ENCODE measurements at places on chromosomes 1 and 21.

DNA sequence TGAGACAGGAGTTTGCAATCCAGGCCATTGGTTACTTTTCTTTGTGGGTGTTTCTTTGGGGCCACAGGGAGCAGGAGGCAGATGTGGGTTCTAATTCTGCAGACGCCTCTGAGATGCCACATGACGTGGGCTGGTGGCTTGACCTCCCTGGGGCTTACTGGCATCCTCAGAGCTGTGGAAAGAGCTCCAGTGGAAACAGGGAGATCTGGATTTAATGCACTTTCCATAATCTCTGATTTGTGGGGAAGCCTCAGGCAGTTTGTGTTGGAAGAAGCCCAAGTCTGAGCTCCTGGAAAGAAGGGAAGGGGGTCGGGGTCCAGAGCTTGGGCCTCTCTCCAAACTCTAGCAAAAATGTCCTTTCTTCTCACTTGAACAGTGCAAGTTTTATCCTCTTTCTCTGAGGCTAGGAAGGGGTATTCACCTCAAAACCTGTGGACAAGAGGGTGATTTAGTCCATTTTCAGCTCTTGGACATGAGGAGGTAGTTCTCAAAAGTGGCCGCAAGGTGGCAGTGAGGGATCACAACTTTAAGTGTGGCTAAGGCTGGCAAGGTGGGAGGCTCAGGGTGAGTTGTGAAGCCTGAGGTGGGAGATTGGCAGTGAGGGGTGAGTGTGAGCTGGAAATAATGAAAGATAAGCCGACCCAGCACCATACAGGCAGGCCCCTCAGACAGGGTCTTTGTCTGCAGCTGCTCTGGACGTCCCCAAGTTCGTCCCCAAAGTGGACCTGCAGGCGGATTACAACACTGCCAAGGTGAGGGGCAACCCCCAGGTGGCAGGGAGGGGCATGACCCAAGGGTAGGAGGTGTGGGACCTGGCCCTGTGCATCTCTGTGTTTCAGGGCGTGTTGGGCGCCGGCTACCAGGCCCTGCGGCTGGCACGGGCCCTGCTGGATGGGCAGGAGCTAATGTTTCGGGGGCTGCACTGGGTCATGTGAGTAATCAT lies 9.2 kb downstream of the IKBKE start:
- no peak for DNase-seq

DNA sequence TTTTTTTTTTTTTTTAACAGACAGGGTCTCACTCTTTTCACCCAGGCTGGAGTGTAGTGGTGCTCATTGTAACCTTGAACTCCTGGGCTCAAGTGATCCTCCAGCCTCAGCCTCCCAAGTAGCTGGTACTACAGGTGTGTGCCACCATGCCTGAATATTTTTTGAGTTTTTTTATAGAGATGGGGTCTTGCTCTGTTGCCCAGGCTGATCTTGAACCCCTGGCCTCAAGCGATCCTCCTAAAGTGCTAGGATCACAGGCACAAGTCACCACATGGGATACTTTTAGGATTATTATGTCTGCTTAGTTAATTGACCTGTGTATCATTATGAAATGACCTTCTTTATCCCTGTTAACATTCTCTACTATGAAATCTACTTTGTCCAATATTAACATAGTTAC lies 38.0 kb downstream of the RASSF5 start:
- peak; percentile 16 for DNase-seq

GRCh38 chr1:40945491-40945973 lies 34.0 kb upstream of the CTPS1 start:
- no peak for DNase-seq

- DNase-seq: no peak
Observed at GRCh38 chr1:96649301-96649700, 72.3 kb upstream of the PTBP2 start.

- no peak for DNase-seq
Observed at GRCh38 chr21:14531757-14532316, 14.3 kb downstream of the SAMSN1 start.

DNA sequence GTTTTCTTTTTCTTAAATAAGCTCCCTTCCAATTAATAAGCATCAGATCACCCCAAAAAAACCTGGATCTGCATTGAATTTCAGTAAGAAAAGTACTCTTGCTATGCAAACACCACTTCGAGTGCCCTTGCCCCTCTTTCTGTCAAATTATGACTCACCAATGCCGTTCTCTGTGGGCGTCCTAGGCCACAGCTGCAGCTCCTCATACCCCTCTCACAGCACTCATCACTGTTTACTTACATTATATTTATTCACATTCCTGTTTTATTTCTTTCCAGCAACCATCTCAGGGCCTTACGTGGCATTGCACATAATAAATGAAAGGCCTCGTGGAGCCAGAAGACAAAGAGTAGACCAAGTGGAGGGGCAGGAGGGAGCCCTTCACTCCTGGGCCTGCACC lies 99.1 kb upstream of the CTTNBP2NL start:
- no peak for DNase-seq
